GM23338 (cell line): ENCODE measurements at places on chromosomes 2 and 18. TPM values are rescaled to one million over a fixed set of nuclear protein-coding genes. Genes with fewer than 3 reads are reported as not detected.

DNA sequence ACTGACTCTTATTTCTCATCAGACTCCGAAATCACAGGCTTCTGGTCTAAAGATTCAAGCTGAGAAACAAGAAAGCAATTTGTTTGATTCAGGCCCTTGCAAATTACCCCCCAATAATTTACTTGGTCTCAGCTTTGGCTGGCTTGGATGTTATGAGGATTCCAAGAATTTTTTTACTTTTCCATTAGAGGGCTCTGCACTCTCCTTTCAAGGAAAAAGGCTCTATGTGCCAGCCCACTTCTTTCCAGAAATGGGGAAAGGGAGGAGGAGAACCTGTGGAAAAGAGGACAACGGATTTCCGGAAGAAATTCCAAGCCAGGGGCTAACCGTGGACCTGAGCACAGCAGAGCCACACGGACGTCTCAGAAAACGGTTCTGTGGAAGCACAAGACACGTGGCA is 44.4 kb downstream of the BCL11A start:
- no peaks in the 10 kb centered on the region for H3K36me3 ChIP-seq
- H3K4me3 ChIP-seq, result no peak overlapping the region
- no peak for DNase-seq
- peaks cover 91% of the 10 kb centered on the region for H3K4me1 ChIP-seq
- H3K27ac ChIP-seq, result peak overlapping the region; percentile 91

- no peaks in the 10 kb centered on the region for H3K36me3 ChIP-seq
- no peak for DNase-seq
- no peak overlapping the region for H3K27ac ChIP-seq
- H3K27me3 ChIP-seq, result no peaks in the 10 kb centered on the region
- H3K4me3 ChIP-seq, result no peak overlapping the region
- no peaks in the 10 kb centered on the region for H3K4me1 ChIP-seq
These were observed 4.5 kb upstream of the IL18RAP start for GRCh38 chr2:102418421-102418961.

DNA sequence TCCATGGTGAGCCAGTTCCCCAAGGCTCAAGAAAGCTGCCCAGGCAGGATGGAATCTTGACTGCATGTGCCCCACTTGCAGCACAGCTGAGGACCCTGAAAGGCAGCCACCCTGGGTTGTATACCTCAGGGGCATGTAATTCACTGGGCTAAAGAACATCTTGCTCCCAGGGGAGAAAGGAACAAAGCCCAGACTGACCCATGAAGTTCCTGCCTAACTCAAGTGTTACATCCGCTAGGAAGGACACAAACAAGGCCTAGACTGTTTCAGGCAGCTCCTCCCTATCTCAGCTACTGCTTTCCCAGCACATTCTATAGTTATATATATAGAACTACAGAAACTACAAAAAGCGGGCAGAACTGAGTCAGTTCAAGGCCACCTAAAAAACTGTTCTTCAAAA is 69.0 kb downstream of the RBM43 start:
- H3K36me3 ChIP-seq, result no peaks in the 10 kb centered on the region
- H3K27me3 ChIP-seq, result no peaks in the 10 kb centered on the region
- DNase-seq, result no peak
- H3K27ac ChIP-seq, result no peak overlapping the region
- no peak overlapping the region for H3K4me3 ChIP-seq

DNA sequence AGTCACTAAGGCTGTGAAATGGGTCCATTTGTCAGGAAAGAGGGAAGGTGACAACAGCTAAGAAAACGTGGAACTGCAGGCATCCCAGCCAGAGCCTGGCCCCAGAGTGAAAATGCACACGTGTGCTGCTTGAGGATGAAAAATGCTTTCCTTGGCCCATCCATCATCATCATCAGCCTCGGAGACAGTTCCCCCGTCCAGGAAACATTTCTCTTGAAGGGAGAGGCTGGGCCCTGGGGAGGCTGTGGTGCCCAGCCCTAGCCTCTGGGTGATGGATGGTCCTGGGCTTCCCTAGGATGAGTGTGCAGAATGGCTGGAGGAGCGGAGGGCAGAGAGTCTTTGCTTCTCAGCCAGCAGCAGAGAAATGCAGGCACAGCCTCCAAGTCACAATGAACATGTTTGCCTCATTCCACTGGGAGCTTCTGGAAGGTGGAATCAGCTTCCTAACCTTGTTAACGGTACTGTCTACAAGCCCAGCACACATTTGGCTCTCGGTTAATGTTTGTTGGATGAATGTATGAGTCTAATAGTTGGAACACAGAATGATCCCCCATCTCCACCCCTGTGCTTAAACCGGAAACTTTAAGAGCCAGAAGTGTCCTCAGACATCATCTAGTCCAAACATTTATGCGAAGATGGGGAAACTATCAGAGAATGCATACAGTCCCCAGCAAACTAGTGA is 164.0 kb downstream of the RDH14 start:
- no peak for DNase-seq
- no peaks in the 10 kb centered on the region for H3K27me3 ChIP-seq

DNA sequence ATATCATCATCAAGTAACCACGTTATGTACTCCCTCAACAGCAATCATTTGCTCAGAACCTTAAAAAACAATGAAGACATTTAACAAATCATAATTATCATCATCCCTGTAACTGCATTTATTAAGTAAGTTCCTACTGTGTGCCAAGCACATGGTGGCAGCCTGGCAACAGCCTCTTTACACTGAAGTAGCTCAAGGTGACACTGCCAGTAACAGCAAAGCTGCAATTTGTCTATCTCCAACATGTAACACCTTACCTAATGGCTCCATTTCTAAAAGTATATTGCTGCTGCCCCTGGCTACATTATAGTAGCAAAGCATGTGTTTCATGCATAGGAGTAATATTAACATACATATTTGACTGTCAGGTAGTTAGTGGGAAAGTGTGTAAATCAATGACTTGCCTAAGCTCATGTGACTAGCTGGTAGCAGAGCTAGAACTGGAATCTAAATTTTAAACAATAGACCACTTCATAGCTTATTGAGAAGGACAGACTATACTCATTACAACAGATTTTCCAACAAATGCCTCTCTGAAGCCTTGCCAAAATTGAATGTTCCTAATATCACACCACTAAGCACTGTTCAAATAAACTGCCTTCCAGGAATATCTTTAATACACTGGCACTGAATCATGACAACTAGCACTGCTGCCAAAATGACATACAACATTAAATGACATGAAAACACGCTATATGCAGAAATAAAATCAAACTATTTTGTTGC is 86.7 kb downstream of the L3MBTL4 start:
- H3K27ac ChIP-seq, result no peak overlapping the region
- no peaks in the 10 kb centered on the region for H3K27me3 ChIP-seq
- H3K36me3 ChIP-seq, result 0 out of 2 replicates have a peak, but pooled peaks cover 3% of the 10 kb centered on the region
- DNase-seq, result no peak
- no peaks in the 10 kb centered on the region for H3K4me1 ChIP-seq

DNA sequence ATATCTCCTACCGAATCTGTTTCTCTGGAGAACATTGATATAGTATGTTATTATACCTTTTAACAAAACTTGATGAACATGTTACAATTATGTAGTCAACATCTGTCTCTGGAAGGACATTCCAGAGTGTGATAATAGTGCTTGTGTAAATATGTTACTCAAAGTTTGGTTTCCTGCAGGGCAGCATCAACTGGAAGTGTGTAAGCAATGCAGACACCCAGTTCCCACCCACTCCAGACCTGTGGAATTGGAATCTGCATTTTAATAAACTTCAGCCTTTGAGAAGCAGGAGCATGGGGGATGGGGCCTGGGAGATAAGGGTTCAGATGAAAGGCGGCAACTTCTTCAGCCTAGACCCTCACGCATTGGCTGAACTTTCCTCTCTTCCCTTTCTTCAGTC is 398.9 kb downstream of the RND3 start:
- no peaks in the 10 kb centered on the region for H3K27me3 ChIP-seq
- H3K4me1 ChIP-seq, result peaks cover 9% of the 10 kb centered on the region; the same call in 1 of the 2 replicates
- no peaks in the 10 kb centered on the region for H3K36me3 ChIP-seq
- no peak overlapping the region for H3K4me3 ChIP-seq

- no peaks in the 10 kb centered on the region for H3K27me3 ChIP-seq
- H3K4me3 ChIP-seq, result peak overlapping the region; percentile 73
- H3K36me3 ChIP-seq, result no peaks in the 10 kb centered on the region
- peaks cover 16% of the 10 kb centered on the region for H3K4me1 ChIP-seq
- H3K27ac ChIP-seq, result no peak overlapping the region
These were observed 1.2 kb downstream of the GPD2 start for GRCh38 chr2:156437272-156437930.

The MYCN gene
- polyA plus RNA-seq, result 50.8 and 60.8 TPM in 2 replicates

The PLGLB2 gene
- 0.50 and 0.55 TPM in 2 replicates for polyA plus RNA-seq

The MROH2A gene
- polyA plus RNA-seq, result not detected in 2 replicates

The LBX2 gene
- 0.57 and 0.82 TPM in 2 replicates for polyA plus RNA-seq

The NIFK gene
- polyA plus RNA-seq, result 263 and 289 TPM in 2 replicates

The UGT1A8 gene
- not detected in 2 replicates for polyA plus RNA-seq
